ENCODE measurements at places on chromosomes 7 and 10. TPM values are rescaled to one million over a fixed set of nuclear protein-coding genes. Genes with fewer than 3 reads are reported as not detected.

The MBLAC1 gene
- total RNA-seq: 0.43 TPM

The SPDYE11 gene
- not detected for total RNA-seq

The ADRA2A gene
- 74.8 TPM for total RNA-seq

The OR2A42 gene
- total RNA-seq: 0.32 TPM

The OGDHL gene
- 0.51 TPM for total RNA-seq

The CDNF gene
- total RNA-seq: 0.32 TPM

The OR2A7 gene
- total RNA-seq: not detected

The TUBAL3 gene
- total RNA-seq: not detected

The SSC4D gene
- not detected for total RNA-seq

The FAM237B gene
- total RNA-seq: not detected

The CYP3A7 gene
- not detected for total RNA-seq

The IPMK gene
- total RNA-seq: 6.6 TPM

GRCh38 chr10:130621231-130621775 lies 485.1 kb downstream of the GLRX3 start:
- H3K4me3 ChIP-seq: no peak overlapping the region
- H3K27me3 ChIP-seq: no peaks in the 10 kb centered on the region
- no peaks in the 10 kb centered on the region for H3K36me3 ChIP-seq
- H3K27ac ChIP-seq: no peak overlapping the region
- DNase-seq: no peak

DNA sequence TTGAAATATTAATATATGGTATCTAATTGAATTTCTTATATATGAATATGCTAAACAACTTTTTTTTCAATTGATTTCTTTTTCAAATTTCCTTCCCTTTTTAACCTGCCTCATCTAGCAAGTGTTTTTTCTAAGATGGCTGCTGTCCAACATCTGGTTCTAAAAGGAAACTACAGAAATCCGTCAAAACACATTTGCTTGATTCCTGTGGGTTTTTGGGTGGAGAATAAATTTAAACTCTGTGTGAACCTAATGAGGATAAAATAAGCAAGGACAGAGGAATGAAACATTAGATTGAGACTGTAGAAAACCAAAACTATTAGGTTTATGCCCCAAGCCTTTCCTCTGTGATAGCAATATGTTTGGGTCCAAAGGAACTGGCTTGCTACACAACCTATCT lies 75.5 kb upstream of the STARD3NL start:
- no peaks in the 10 kb centered on the region for H3K4me1 ChIP-seq
- H3K27ac ChIP-seq: no peak overlapping the region
- peak; percentile 16 for DNase-seq
- H3K4me3 ChIP-seq: no peak overlapping the region
- 0 out of 2 replicates have a peak, but pooled peaks cover 21% of the 10 kb centered on the region for H3K27me3 ChIP-seq

- peak overlapping the region; percentile 71 for H3K27ac ChIP-seq
- DNase-seq: peak; percentile 96
- H3K4me3 ChIP-seq: peak overlapping the region; percentile 13
- H3K27me3 ChIP-seq: no peaks in the 10 kb centered on the region
Measured at GRCh38 chr7:86932038-86932512, 127.4 kb downstream of the ELAPOR2 start.

- H3K4me1 ChIP-seq: no peaks in the 10 kb centered on the region
- DNase-seq: no peak
- H3K27me3 ChIP-seq: peaks cover 5% of the 10 kb centered on the region
- no peaks in the 10 kb centered on the region for H3K36me3 ChIP-seq
- no peak overlapping the region for H3K4me3 ChIP-seq
Measured at GRCh38 chr7:155482511-155483183, 24.7 kb downstream of the EN2 start.

DNA sequence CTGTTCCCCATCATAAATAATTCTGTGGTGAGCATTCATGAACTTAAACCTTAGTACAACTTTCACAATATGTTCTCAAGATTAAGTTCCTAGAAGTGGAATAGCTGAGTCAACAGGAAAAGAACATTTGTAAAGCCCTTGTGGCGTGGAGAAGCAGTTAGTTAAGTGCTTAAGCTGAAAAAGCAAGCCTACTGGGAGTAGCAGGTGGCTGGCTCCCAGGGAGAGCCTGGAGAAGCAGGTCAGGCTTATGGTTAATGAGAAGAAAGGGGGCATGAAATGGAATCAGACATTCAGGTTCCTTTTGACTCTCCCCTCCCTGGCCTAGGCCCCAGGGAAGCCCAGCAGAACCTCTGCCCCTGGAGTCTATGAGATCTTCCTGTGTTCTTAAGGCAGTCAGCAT lies 35.3 kb downstream of the VSTM4 start:
- H3K27me3 ChIP-seq: no peaks in the 10 kb centered on the region
- no peak overlapping the region for H3K27ac ChIP-seq
- no peak overlapping the region for H3K4me3 ChIP-seq
- H3K4me1 ChIP-seq: no peaks in the 10 kb centered on the region

- H3K4me3 ChIP-seq: no peak overlapping the region
- H3K36me3 ChIP-seq: no peaks in the 10 kb centered on the region
- H3K27me3 ChIP-seq: no peaks in the 10 kb centered on the region
- no peaks in the 10 kb centered on the region for H3K4me1 ChIP-seq
- H3K27ac ChIP-seq: no peak overlapping the region
Measured at GRCh38 chr10:107814865-107815487, 650.5 kb upstream of the SORCS1 start.

DNA sequence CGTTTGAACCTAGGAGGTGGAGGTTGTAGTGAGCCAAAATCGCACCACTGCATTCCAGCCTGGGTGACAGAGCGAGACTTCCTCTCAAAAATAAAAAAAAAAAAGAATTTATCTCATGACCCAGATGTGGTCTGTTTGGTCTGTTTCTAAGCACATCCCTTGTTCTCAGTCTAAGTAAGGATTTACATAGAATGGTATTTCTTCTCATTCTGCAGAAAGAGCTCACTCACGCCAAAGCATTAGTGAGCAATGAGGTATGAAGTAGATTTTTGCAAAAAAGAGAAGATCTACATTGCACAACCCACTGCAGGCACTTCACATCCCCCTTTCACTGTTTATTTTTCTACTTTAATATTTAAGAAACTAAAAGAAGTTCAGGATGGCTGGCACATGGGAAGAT lies 76.5 kb upstream of the FGL2 start:
- no peaks in the 10 kb centered on the region for H3K27me3 ChIP-seq
- H3K4me1 ChIP-seq: no peaks in the 10 kb centered on the region
- no peak for DNase-seq
- H3K4me3 ChIP-seq: no peak overlapping the region
- no peaks in the 10 kb centered on the region for H3K36me3 ChIP-seq

DNA sequence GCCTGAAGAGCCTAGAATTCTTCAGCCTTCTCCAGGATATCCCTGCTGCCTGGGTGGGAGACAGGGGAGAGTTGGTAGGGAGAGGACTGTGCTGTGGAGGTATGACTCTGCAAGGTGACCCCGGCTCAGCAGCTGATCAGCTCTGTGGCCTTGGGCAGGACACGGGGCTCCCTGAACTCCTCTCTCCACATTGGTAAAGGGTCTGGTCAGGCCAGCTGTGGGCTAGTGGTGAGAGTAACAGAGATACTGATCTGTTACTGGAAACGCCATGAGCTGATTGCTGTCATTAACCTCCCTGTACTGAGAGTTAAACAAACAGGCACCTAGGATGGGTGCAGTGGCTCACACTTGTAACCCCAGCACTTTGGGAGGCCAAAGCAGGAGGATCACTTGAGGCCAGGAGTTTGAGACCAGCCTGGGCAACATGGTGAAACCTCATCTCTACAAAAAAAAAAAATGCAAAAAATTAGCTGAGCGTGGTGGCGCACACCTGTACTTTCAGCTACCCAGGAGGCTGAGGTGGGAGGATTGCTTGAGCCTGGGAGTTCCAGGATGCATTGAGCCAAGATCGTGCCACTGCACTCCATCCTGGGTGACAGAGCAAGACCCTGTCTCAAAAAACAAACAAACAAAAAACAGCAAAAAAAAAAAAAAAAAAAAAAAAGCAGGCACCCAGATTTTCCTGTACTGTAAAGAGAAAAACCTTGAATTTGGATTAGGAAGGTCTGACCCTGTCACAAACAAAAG lies 151.5 kb downstream of the CUX1 start:
- H3K4me1 ChIP-seq: no peaks in the 10 kb centered on the region
- no peak overlapping the region for H3K27ac ChIP-seq
- H3K4me3 ChIP-seq: no peak overlapping the region

GRCh38 chr7:90474284-90475210 lies 5.1 kb downstream of the PTTG1IP2 start:
- H3K4me1 ChIP-seq: peaks cover 32% of the 10 kb centered on the region
- H3K4me3 ChIP-seq: peak overlapping the region; percentile 34
- peak; percentile 92 for DNase-seq

DNA sequence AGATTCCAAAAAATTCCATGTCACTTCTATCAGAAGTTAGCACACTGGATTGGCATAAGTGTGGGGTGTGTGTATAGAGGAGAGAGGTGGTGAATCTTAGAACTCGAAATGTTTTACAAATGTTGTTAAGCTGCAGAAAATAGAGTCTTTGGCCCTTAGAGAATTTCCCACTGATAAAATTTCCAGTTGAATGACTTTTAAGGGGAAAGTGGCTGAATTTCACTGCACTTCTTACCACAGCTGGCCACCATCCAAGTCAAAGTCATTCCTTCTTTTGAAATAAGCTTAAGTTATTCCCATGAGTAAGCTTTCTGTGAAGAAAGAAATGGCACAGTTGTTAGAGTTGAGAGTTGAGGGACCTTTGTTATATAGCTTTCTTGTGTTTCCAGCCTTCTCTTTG lies 13.9 kb downstream of the VCL start:
- H3K36me3 ChIP-seq: 0 out of 2 replicates have a peak, but pooled peaks cover 6% of the 10 kb centered on the region
- H3K27ac ChIP-seq: peak overlapping the region; percentile 57
- no peaks in the 10 kb centered on the region for H3K27me3 ChIP-seq
- DNase-seq: peak; percentile 95
- H3K4me1 ChIP-seq: peaks cover 71% of the 10 kb centered on the region

DNA sequence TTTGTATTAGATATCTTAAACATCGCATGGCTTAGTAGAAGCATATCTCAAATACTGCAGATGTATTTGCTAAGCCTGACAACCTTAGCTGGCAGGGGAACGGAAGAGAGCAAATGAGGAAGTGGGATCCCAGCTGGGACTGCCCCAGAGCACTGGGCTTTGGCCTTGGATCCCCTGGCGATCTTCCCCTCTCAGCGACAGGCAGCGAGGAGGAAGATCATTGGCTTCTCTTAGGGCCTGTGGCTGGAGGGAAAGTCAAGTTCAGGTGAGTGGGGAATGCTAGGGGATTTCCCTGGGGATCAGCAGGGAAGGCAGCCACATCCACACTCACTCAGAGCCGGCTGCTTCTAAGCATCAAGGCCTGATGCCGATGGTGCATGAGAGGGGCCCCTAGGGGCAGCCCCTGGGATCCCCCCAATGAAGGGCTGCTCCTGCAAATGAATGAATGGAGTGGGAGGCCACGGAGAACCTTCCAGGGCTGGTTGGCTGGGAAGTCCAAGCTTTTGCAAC lies 42.0 kb downstream of the LYZL2 start:
- H3K4me3 ChIP-seq: no peak overlapping the region
- H3K27ac ChIP-seq: no peak overlapping the region
- H3K4me1 ChIP-seq: 0 out of 2 replicates have a peak, but pooled peaks cover 3% of the 10 kb centered on the region
- no peak for DNase-seq
- no peaks in the 10 kb centered on the region for H3K36me3 ChIP-seq

DNA sequence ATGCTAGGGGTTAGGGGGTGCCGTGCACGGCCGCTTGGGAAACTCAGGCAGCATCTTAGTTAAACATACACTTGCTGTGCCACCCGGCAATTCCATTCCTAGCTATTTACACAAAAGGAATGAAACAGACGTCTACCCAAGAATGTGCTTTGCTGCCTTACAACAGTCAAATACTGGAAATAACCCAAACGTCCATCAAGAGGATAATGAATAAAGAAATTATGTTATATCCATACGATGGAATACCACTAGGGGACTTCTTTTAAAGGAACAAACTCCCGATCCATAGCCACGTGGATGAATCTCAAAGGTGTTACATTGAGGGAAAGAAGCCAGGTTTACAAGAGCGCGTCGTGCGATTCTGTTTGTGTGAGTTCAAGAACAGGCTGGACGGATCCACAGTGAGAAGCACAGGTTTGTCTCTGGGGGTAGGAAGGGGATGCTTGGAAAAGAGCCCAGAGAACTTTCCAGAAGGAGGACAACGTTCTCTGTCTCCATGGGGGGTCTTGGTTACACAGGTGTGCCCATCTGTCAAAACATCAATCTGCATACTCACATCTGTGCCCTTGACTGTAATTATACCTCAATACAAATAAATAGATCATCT lies 41.8 kb downstream of the STK32C start:
- H3K27me3 ChIP-seq: no peaks in the 10 kb centered on the region
- DNase-seq: peak; percentile 23
- H3K36me3 ChIP-seq: no peaks in the 10 kb centered on the region
- no peak overlapping the region for H3K4me3 ChIP-seq
- no peak overlapping the region for H3K27ac ChIP-seq

- H3K27ac ChIP-seq: no peak overlapping the region
- peaks cover 30% of the 10 kb centered on the region for H3K36me3 ChIP-seq
- no peaks in the 10 kb centered on the region for H3K27me3 ChIP-seq
Measured at GRCh38 chr7:80216996-80217842, 82.6 kb downstream of the GNAI1 start.

DNA sequence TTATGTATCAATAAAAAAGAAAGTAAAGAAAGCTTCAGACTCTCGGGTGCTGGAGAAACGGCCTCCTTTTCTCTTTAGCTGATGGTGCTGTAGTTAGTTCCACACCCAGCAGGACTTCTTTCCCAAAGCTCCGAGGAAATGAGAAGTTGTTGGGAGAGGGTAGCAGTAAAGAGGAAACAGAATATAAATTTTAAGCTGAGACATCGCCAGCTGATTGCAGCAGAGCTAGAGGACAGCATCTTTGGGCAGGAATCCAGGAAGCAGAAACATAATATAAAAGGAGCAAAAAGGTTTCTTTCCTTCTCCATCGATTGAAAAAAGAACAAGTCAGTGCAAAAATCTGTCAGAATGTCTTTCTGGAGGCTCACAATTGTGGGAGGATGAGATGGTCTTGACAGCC lies 616.9 kb upstream of the FOXK1 start:
- H3K4me3 ChIP-seq: no peak overlapping the region
- DNase-seq: no peak
- no peaks in the 10 kb centered on the region for H3K36me3 ChIP-seq
- H3K27me3 ChIP-seq: no peaks in the 10 kb centered on the region
- H3K4me1 ChIP-seq: no peaks in the 10 kb centered on the region

GRCh38 chr7:30162622-30163124 lies 27.9 kb downstream of the MTURN start:
- H3K36me3 ChIP-seq: no peaks in the 10 kb centered on the region
- H3K4me1 ChIP-seq: peaks cover 15% of the 10 kb centered on the region
- H3K4me3 ChIP-seq: peak overlapping the region; percentile 54
- peak overlapping the region; percentile 52 for H3K27ac ChIP-seq
- no peaks in the 10 kb centered on the region for H3K27me3 ChIP-seq

- no peak overlapping the region for H3K4me3 ChIP-seq
- DNase-seq: no peak
- no peak overlapping the region for H3K27ac ChIP-seq
- peaks cover 7% of the 10 kb centered on the region for H3K27me3 ChIP-seq
- no peaks in the 10 kb centered on the region for H3K4me1 ChIP-seq
Measured at GRCh38 chr7:123864436-123864835, 19.5 kb downstream of the HYAL4 start.

DNA sequence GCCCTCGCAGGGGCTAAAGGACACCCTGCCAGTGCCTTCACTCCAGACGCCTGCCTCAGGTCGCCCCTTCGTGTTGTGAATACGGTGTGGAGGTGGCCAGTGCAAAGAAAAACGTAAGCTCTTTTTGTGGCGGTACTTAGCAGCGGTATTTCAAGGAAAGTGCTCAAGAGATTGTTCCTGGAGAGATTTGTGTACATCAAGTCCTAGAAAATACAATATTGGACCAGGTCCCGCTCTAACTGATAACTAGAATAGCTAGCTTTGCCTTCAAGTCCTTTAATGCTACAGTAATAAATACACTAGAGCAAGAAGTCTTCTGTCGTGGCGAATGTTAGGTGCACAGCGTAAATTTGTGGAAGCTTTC lies 689 bp downstream of the PLCE1 start:
- no peak overlapping the region for H3K27ac ChIP-seq
- H3K36me3 ChIP-seq: no peaks in the 10 kb centered on the region
- H3K27me3 ChIP-seq: no peaks in the 10 kb centered on the region
- H3K4me3 ChIP-seq: peak overlapping the region; percentile 87
- peaks cover 37% of the 10 kb centered on the region for H3K4me1 ChIP-seq
